Colonic mucosa (tissue), 4 donors: ENCODE measurements at places on chromosomes 11 and 22.

DNA sequence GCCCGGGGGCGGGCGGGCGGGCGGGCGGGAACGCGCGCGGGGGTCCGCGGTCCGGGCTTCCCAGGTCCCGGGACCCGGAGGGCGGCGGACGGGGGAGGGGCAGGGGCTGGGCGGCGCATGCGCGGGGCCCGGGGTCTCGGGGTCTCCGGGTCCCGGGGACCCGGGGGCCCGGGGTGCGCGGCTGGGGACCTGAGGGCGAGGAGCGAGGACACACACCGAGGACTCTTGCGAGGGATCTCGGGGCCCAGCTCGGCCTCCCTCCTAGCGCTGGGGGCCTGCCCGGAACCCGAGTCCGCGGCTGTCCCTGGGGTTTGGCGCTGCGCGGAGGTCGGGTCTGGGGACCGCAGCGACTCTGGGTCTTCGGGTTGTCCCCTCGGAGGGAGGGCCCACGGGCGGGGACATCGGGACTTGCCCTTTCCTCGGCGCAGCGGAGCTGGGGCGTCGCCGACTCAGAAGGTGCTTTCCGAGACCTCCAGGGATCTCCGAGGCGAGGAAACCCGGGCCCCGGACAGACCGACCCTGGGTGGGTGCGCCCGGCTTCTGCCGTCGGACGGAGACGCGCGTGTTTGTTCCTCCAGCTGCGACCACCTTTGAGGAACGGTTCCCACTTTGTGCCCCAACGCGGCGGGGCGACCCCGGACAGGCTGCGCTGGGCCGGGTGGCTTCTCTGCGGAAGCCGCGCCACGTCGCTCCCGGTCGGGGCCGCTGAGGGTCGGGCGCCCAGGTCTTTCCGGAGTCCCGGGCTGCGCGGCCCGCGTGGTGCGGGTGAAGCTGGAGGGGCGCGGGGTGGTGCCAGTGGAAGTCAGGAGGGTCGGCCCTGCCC lies 540 bp downstream of the PPARA start:
- peak overlapping the region; percentile 80 for H3K4me3 ChIP-seq
- peaks cover 4% of the 10 kb centered on the region for H3K4me1 ChIP-seq
- H3K27ac ChIP-seq, result peak overlapping the region; percentile 88
- no peaks in the 10 kb centered on the region for H3K36me3 ChIP-seq

DNA sequence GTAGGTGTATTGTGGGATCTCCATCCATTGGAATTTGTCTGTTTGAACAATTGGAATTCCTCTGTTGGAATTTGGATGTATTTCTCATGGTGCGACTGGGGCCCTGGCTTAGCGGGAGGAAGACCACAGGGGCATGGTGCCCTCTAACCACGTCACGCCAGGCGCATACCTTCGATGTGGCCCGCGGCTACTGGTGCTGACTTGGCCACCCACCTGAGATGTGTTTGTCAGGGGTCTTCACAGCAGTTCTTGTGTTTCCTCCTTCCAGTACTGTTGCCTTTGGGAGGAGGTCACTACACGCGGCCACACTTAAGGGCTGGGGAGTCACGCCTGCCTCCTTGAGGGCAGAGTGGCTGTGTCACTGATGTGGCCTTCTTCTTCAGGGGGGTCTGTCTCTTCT lies 36.6 kb upstream of the GRAMD4 start:
- H3K4me3 ChIP-seq, result no peak overlapping the region
- H3K27me3 ChIP-seq, result no peaks in the 10 kb centered on the region
- peak overlapping the region; percentile 95 for H3K27ac ChIP-seq
- no peaks in the 10 kb centered on the region for H3K36me3 ChIP-seq
- DNase-seq, result no peak

DNA sequence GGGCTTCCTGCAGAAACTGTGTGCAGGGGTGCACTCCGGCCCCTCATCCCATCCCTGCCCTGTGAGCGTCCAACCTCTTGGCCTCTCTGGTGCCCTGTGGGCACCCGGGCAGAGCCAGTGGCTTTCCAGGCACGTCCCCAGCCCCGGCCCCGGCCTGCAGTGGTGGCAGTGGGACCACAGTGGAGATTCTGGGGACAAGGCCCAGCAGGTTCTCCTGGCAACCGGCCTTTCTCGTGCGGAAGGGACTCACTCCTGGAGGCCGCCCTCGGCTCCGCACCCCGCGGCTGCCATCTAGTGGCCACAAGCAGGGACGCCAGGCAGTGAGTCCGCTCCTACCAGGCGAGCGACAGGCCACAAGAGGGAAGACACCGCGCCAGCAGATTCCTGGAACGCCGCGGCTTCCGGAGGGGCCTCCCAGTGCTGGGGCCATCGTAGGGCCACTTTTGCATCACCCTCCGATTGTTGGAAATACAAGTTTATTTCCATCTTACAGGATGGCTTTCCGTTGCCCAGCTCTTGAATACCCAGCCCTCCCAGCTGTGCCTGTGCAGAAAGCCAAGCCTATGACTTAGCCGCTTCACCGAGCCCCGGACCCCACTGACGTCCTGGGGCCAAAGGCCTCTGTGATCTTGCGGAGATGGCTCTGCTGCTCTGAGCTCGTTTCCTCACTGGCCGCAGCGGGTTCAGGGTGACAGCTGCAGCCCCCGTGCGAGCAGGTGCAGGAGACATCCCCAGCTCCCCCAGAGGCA lies 357.3 kb downstream of the CTTN start:
- no peak overlapping the region for H3K4me3 ChIP-seq
- H3K36me3 ChIP-seq, result no peaks in the 10 kb centered on the region
- H3K27me3 ChIP-seq, result no peaks in the 10 kb centered on the region
- peak; percentile 75 for DNase-seq
- H3K27ac ChIP-seq, result no peak overlapping the region

- peak; percentile 90 for DNase-seq
- H3K4me3 ChIP-seq, result peak within 1 kb of the TSS; percentile 95
- peaks cover 15% of the 10 kb centered on the region for H3K4me1 ChIP-seq
- H3K36me3 ChIP-seq, result no peaks in the 10 kb centered on the region
Measured at GRCh38 chr11:67303132-67303834, at the start of gene SSH3. Gene SSH3, plus strand, starts transcription at chr11:67303530. Its CDS starts 96 bp downstream, at chr11:67303626.

DNA sequence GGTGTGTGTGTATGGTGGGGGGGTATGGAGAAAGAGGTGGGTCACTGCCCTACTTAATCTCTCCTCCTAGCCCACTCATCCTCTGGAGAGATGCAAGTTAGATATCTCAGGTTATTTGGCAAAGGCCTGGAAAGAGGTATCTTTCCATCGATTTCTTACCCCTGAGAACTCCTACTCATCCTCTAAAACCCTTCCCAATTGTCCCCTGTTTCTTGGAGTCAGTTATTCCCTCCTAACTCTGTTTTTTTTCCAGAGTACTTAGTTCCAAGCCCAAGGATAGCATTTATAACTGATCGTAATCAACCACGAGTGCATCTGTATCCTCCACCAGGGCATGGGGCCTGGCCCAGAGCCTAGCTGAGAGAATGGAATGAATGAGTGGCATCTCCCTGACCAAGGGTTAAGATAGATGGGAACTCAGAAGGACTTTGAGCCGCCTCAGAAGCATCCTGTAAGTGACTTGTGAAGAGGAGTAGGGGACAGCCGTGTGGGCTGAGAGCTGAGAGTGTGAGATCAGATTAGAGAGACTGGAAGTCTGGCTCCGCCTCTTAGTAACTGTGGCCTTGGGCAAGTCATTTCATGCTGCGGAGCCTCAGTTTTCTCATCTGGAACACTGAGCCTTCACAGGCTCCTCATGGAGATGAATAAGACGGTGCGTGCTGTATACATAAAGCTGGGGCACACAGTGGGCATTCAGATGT lies 16.2 kb downstream of the CD6 start:
- no peak overlapping the region for H3K4me3 ChIP-seq
- H3K27me3 ChIP-seq, result no peaks in the 10 kb centered on the region
- H3K27ac ChIP-seq, result no peak overlapping the region
- no peak for DNase-seq
- H3K36me3 ChIP-seq, result no peaks in the 10 kb centered on the region
- H3K4me1 ChIP-seq, result no peaks in the 10 kb centered on the region

- peaks cover 38% of the 10 kb centered on the region for H3K4me1 ChIP-seq
- H3K36me3 ChIP-seq, result no peaks in the 10 kb centered on the region
- peak overlapping the region; percentile 100 for H3K27ac ChIP-seq
- no peaks in the 10 kb centered on the region for H3K27me3 ChIP-seq
- peak overlapping the region; percentile 67 for H3K4me3 ChIP-seq
Measured at GRCh38 chr11:67354075-67355022, 1.0 kb upstream of the POLD4 start.

DNA sequence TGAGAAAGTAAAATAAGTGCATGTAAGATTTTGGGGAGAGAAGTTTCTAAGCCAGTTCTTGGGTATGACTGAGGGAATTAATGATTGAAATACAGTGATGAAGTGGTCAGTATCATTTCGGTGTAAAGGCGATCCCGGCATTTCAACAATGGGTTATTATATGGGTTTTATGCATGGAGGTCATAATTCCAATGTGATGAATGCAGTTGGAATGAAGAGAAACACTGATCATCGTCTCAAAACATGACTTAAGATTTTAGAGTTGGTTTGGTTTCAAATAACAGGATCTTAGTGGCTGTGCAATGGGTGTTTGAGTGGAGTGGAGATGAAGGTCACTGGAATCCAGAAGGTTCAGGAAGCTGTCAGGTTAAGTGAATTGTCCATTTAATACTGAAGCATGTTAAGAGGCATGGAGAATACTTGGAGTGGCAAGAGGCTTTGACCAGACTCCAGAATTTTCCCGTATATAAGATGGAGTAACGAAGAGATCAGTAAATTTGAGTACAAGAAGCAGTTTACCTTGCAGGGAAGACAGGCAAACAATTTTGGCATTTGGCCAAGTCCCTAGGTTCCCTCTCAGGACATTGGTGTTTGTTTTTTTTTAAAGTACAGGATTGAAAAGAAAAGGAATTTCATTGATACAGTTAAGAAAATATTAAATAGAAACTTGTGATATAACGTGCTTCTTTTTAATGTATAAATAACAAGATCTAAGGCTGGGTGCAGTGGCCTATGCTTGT lies 96.4 kb upstream of the BIRC3 start:
- no peak overlapping the region for H3K27ac ChIP-seq
- no peaks in the 10 kb centered on the region for H3K4me1 ChIP-seq
- H3K27me3 ChIP-seq, result no peaks in the 10 kb centered on the region
- H3K36me3 ChIP-seq, result no peaks in the 10 kb centered on the region

- no peaks in the 10 kb centered on the region for H3K27me3 ChIP-seq
- no peaks in the 10 kb centered on the region for H3K36me3 ChIP-seq
- DNase-seq, result no peak
- H3K27ac ChIP-seq, result no peak overlapping the region
Measured at GRCh38 chr11:68345776-68346461, 33.5 kb downstream of the LRP5 start.

GRCh38 chr11:87176044-87176443 lies 138.3 kb downstream of the TMEM135 start:
- no peaks in the 10 kb centered on the region for H3K4me1 ChIP-seq
- no peak for DNase-seq
- no peak overlapping the region for H3K27ac ChIP-seq
- no peaks in the 10 kb centered on the region for H3K36me3 ChIP-seq
- no peaks in the 10 kb centered on the region for H3K27me3 ChIP-seq

DNA sequence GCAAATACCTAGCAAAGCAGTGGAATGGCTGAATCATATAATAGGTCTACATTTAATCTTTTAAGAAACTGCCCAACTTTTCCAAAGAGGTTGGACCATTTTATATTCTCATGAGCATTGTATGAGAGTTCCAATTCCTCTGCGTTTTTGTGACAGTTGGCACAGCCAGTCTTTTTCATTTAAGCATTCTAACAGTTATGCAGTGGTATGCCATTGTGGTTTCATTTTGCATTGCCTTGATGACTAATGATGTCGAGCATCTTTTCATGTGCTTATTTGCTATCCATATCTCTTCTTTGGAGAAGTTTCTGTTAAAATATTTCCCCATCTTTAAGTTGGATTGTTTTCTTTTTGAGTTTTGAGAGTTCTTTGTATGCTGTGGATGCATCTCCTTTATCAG lies 38.7 kb downstream of the EIF3F start:
- no peak for DNase-seq
- no peaks in the 10 kb centered on the region for H3K4me1 ChIP-seq
- H3K27me3 ChIP-seq, result peaks cover 2% of the 10 kb centered on the region
- no peak overlapping the region for H3K27ac ChIP-seq
- no peaks in the 10 kb centered on the region for H3K36me3 ChIP-seq
- no peak overlapping the region for H3K4me3 ChIP-seq

DNA sequence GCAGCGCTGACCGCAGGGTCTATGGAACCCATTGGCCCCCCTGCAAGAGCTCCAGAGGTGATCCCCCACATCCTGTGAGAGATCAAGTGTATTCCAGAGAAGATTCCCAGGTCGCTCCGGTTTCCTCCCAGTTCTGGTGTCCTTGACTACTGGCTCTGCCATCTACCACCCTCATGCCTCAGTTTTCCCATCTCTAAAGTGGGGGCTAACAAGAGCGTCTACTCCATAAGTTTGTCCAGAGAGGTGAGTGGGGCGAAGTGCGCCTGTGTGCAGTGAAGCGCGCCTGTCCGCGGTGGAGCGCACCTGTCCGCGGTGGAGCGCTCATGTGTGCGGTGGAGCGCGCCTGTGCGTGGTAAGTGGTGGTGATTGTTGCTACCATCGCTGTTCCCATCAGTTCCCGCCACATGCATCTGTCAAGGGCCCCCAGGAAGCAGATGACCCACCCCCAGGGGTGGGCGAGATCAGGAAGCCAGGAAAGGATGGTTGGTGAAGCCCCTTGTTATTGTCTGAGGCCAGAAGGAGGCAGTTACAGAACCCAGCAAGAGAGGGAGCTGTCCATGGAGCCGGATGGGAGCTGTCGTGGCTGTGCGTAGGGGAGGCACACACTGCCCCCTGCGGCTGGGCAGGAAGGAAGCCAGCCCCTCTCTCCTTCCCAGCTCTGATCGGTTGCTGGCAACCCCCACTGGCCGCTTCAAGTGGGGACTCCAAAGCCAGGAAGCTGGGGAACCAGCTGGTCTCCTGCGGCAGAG lies 73.2 kb upstream of the FGF3 start:
- H3K4me1 ChIP-seq, result peaks cover 11% of the 10 kb centered on the region
- H3K27me3 ChIP-seq, result no peaks in the 10 kb centered on the region
- H3K27ac ChIP-seq, result no peak overlapping the region
- DNase-seq, result no peak
- H3K36me3 ChIP-seq, result no peaks in the 10 kb centered on the region
- no peak overlapping the region for H3K4me3 ChIP-seq

DNA sequence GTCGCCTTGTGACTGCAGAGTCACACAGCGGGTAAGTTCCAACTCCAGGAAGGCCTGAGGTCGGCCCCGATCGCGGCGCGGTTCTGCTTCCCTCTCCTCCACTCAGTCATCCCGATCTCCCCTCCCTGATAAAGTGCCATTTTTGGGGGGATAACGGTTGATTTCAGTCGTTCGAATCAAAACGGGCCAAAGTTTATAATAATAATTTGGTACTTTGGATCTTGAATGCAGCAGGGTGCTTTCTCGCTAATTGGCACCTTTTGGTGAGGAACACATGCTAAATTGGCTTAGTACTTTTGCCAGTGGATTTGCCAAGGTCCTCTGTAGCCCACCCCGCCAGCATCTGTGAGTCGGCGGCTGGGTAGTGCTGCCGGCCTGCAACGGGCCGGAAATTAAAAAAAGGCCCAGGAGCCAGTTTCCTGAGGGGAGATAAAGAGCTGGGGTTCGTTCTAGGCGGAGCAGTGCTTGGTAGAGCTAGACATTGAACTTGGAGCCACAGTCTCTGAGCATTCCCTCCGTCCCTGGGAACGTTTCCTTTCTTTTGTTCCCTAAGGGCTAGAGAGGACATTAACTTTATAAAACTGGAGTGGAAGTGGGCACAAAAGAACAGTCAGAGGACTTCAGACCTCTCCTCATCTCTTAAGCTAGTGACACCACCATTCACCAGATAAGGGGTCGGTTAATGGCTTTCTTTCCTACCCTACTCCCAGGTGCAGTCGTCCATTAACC lies 997 bp downstream of the UBE2L3 start:
- no peaks in the 10 kb centered on the region for H3K27me3 ChIP-seq
- H3K4me3 ChIP-seq, result peak overlapping the region; percentile 92
- peaks cover 12% of the 10 kb centered on the region for H3K4me1 ChIP-seq
- H3K27ac ChIP-seq, result peak overlapping the region; percentile 89

- no peak overlapping the region for H3K4me3 ChIP-seq
- H3K4me1 ChIP-seq, result no peaks in the 10 kb centered on the region
- H3K36me3 ChIP-seq, result no peaks in the 10 kb centered on the region
Measured at GRCh38 chr11:26088391-26088790, 243.5 kb upstream of the ANO3 start.
